Stimulated activated CD8-positive, alpha-beta memory T cell treated with anti-CD3 and anti-CD28 coated beads, Interleukin-4, amount 100 ng/mL, for 1 hour (primary cell): ENCODE measurements at places on chromosomes 11 and 22.

GRCh38 chr11:19625438-19625837 is 87.2 kb upstream of the NAV2 start:
- DNase-seq = no peak

- no peak for DNase-seq
Observed at GRCh38 chr22:41198027-41198580, 7.0 kb upstream of the L3MBTL2 start.

- DNase-seq = no peak
Observed at GRCh38 chr22:42160830-42161696, 30.5 kb upstream of the CYP2D6 start.

DNA sequence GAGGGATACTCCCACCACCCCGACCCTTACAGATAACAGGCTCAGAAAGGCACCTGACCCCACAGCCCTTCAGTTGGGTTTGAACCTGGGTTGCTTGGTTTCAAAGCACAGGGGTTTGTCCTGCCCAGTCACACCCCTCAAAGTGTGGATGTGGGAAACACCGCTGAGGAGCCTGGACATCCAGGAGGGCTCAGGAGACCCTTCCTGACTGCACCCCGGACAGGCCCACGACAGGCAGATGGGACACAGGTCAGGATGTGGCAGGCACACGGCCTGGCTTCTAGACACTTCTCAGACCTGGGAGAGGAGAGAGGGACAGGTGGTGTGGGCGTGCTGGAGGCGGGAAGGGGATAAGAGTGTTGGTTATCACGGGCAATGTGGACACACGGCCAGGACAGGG is 932.3 kb downstream of the BRD1 start:
- DNase-seq = no peak

GRCh38 chr22:18119409-18120110 is 9.0 kb downstream of the TUBA8 start:
- no peak for DNase-seq

DNA sequence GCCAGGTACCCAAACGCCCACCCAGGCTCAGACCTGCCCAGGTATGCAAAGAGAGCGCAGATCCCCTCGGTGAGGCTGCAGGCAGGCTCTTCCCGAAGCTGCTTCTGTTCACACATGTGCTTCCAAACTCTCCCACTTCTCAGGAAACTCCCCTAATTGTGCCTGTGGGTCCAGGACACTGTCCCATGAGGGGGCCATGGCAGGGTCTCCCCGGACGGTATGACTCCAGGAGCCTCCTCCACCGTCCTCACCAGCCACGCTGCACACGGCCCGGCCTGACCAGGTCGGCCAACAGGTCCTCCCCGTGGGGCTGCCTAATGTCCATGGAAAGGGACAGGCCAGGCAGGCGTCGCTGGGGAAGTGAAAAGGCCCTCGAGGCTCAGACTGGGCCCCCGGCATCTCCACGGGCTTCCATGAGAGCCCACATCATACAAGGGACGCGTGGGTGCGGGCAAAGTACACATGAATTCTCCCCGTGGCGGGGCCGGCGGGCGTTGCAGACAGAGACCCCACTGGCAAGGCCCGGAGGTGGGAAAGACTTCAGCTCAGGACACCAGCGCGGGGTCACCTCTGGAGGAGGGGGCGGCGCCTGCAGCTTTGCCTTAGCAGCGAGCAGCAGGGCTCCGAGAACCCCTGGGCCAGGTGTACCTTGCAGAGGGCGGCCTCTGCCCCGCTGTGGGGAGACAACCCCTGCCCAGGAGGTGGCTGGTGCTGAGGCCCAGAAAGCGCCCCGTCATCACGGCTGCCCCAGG is 526.1 kb downstream of the BRD1 start:
- DNase-seq = no peak

DNA sequence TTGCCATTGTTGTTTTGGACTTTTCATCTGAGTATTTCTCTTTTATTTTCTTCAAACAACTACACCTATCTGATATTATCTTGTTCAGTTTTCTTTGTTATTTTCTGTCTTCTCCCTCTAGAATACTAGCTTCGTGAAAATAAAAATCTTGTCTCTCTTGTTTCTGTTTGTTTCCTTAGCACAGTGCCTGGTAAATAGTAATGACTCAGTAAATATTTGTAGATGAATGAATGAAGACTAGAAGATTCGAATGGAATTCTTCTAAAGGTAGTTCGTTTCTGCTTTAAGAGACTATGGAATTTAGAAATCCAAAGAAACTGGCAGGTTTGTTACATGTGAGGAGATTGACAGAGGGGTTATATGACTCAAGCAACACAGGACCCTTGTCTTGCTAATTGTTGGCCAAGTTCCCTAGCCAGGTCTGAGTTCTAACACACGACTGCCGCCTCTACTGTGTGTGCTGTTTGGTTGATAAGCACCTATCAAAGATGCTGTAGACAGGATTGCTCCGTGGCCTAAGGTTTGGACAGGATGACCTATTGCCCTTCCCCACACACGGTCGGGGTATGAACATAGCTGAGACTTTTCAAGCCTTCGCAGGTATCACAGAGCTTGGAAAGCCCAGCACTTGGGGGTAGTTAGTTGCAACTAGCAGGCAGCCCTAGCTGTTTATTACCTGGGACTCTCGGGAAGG is 831 bp upstream of the TMEM135 start:
- DNase-seq = no peak

GRCh38 chr22:31199187-31199586 is 12.9 kb upstream of the LIMK2 start:
- no peak for DNase-seq

GRCh38 chr11:304915-305843 is 2.4 kb upstream of the IFITM2 start:
- no peak for DNase-seq

- no peak for DNase-seq
Observed at GRCh38 chr11:31636983-31637382, 127.4 kb downstream of the ELP4 start.

DNA sequence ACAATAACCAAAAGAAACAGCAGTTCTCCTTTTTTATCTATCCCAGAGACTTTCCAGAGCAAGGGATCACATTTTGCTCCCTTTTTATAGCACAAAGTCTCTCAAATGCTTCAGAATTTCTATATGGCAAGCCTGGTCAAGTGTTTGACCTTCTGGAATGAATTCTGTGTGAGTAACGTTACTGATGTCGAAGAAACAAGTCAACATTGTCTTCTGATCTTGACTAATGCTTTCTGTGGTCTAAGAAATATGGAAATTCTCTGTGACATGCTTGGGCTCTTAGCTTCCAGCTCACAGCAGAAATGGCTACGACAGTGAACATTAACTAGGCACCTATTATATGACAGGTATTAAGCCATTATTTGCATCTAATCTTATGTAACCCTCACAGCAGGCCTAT is 411.7 kb downstream of the CADM1 start:
- DNase-seq = no peak

DNA sequence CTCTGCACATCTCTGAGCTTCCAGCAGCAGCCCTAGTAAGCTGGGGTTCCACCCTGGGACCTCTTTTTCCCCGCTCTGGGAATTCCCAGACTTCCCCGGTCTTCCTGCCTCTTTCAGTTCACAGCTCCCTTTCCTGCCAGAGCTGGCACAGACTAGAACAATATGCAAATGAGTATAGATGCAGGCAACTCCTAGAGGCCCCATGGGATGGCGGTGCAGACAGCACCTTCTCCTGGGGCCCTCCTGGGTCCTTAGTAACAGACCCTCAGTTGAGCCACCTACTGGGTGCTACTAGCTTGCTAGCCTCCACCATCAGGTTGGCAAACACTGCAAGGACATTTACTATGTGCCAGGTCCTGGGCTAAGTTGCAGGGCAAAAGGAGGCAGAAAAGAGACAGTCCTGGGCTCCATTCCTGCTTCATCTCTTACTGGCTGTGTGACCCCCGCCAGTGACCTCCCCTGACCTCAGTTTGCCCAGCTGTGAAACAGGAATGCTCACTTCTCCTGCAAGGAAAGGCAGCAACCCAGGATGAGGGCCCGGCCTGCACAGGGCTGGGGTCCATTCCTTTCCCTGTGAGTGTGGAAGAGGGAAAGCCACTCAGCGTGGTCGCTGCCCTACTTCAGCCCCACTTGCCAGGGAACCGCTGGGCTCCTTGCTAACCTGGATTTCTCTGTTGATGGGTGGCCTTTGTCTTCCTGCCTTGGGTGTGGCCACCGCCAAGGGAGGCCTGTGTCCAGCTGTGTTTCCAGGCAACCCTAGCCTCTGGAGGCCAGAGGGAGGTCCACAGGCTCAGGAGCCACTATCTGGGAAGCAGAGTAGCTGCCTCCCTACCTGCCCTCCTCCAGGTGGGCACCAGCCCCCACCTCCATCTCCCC is 7.3 kb downstream of the RELT start:
- no peak for DNase-seq

DNA sequence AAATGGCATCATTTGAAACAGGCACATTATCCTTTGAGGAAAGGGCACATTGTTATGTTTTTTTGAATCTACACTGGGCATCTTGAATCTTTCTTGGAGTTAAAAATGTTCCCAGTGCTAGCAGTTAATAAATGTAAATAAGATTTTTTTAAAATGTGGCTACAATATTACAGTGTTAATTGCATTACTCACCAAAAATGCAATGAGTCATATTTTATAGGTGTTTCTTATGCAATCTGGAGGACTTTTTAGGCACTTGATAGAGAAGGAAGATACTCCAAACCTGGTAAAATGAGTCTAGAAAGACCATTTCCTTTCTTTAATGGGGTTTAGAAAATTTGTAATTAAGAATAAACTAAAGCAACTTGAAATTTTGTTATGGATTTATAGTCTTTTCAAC is 238.0 kb downstream of the METTL15 start:
- DNase-seq = no peak

GRCh38 chr11:118592616-118593367 is 14.6 kb upstream of the PHLDB1 start:
- no peak for DNase-seq

DNA sequence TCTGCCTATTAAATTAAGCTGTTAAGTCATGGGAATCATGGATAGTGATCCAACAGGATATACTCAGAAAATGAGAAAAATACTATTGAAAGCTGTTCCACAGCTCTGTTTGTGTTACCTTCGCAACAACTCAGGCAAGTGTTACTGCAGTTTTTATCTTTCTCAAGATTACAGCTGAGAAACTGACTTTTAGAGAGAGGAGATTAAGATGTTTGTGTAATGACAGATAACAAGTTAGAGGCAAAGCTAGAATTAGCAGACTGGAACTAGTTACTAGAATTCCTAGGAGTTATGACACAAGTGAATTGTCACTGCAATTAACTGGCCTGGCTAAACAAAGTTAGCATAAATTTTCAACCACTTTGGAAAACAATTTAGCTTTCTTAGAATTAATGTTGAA is 1.6 kb downstream of the SLN start:
- DNase-seq = no peak

- no peak for DNase-seq
Observed at GRCh38 chr22:47162865-47163264, 400.4 kb downstream of the TBC1D22A start.

- no peak for DNase-seq
Observed at GRCh38 chr11:14067686-14068085, 105.2 kb downstream of the SPON1 start.

- no peak for DNase-seq
Observed at GRCh38 chr11:58830673-58831301, 13.7 kb downstream of the GLYATL2 start.

DNA sequence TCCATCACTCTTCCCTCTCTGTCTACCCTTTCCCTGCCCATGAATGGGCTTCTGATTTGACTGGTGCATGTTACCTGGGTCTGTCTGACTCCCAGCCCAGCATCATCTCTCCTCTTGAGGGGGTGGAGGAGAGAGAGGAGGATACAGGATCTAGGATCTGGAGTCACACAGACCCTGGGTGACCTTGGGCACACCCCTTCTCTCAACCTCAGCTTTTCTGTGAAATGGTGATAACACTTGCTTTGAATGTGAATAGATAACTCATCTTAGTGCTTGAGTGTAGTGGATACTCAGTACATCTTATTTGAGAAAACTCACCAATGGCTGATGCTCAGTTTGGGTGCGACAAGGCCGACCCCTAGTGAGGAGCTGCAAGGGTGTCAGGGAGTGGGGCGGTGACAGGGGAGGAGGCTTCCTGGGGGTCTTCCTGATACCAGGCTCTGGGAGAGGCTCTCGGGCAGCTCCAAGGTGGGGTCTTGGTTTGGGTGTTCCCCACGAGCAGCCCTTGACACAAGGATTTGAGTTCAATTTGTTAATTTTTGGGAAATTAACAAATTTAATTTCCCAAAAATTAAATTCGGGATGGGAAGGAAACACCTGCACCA is 9.0 kb downstream of the INCENP start:
- no peak for DNase-seq

DNA sequence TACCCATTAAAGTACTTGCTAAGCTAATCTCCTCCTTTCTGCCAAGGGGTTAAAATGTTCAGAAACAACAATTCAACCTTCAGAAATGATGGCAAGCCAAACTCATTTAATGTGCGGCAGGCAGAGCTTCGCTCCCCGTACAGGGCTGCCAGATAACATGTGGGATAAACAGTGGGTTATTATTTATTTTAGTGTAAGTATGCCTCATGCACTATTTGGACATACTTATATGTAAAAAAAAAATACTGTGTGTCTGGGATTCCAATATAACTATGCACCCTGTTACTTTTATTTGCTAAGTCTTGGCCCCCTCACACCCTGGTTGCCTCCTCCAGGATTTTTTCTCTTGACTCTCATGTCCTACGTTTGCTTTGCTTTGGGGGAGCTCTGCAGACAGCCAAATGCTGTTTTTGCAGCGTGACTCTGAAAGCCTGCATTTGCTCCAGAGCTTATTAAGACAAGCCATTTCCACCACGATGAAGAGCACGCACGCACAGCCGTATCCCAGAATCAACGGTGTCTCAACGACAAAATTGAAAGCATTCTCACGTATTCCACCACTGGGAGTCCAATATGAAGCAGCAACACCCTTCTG is 86.5 kb upstream of the SHANK2 start:
- no peak for DNase-seq

- DNase-seq = no peak
Observed at GRCh38 chr11:44138286-44138685, 42.8 kb downstream of the EXT2 start.

- no peak for DNase-seq
Observed at GRCh38 chr11:121654259-121654842, 201.6 kb upstream of the SORL1-AS1 start.

DNA sequence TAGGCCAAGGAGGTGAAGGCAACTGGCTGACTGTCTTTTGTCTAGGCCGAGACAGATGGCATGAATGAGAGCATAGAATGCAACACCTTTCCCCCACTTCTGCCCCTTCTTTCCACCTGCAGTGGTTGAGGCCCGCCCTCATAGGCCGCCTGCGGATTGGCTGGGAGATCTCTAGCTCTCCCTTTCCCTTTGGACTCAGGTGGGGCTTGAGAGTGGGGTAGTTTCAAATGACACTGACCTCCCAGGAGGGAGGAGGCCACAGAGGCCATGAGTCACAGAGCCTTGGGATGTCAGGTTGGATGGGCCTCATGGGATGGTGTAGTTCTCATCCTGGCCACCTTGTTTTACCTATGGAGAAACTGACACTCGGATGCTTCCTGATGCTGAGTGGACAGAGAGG is 9.1 kb downstream of the MICAL2 start:
- DNase-seq = no peak

DNA sequence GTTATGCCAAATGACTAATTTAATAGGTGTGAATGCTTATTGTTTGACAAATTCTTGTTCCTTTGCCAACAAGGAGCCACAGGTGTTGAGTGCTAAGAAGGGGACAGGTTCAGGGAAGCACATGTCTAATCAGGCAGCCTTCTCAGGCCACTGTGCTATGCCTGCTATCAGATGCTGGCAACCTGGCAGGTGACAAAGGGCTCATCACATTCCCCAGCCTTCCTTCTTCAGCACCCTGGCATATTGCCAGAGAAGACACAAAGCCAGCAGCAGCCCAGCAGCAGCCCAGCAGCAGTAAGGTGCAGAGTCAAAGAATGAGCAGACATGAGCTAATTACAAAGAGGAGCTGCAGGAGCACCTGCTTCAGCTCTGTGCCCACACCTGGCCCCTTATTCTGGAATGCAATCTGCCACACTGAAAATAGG is 68.2 kb downstream of the GUCY1A2 start:
- no peak for DNase-seq
